ENCODE measurements at places on chromosomes 2 and 18. TPM values are rescaled to one million over a fixed set of nuclear protein-coding genes. Genes with fewer than 3 reads are reported as not detected.

Gene KRTCAP3
- polyA plus RNA-seq = 8.3 TPM

Gene PKDCC
- polyA plus RNA-seq = 290 TPM

Gene RAB11FIP5
- polyA plus RNA-seq = 48.1 TPM

Gene ANKRD30BL
- polyA plus RNA-seq = 0.14 TPM

Gene FOXI3
- polyA plus RNA-seq = 0.20 TPM

Gene NXPH2
- polyA plus RNA-seq = 5.6 TPM

Gene FAHD2B
- 17.5 TPM for polyA plus RNA-seq

- DNase-seq = no peak
Measured at GRCh38 chr2:46530639-46531038, 51.3 kb downstream of the TMEM247 start.

DNA sequence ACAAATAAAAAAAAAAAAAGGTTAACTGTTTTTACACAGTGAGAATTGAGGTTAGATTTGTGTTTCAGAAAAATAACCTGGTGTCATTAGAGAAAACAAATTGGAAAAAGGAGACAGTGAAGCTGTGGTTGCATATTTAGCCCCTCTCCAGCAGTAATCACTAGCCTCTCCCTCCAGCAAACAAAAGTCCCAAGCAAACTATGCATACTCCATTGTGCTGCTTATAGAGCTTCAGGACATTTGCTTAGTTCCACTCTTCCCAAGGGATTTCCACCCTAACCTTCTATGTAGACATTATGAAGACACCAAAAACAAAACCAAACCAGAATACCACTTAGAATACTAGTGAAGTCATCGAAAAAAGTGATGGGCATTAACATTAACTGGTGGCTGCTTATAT lies 534.2 kb upstream of the CDH2 start:
- no peak for DNase-seq

GRCh38 chr2:214315324-214315723 lies 95.5 kb upstream of the VWC2L start:
- no peak for DNase-seq

GRCh38 chr2:16335604-16335930 lies 330.1 kb downstream of the CYRIA start:
- no peak for DNase-seq

DNA sequence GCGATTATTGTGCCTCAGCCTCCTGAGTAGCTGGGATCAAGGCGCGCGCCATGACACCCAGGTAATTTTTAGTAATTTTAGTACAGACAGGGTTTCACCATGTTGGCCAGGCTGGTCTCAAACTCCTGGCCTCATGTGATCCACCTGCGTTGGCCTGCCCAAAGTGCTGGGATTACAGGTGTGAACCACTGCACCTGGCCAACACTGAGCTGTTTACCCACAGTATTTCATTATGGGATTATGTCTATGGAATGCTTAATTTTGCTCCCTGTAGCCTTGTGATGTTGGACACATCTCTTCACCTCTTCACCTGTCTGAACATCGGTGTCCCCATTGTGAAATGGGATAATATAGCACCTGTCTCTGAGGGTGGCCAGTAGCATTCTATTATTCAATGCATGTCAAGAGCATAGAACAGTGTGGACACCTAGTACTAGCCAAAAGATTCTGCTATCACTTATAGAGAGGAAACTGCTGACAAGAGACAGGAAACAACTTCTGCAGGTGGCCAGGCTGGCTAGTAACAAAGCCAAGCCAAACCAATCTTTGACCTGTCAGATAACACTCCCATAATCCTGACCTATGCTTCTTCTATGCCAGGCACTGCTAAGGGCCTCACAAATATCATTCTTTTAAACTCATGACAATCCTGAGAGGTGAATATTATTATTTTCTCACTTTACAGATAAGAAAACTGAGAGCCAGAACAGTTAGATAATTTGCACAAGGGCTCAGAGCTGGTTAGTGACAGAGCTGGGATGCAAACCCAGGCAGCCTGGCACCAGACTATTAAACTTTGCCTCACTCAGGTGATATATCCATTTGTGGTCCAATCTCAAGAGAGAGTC lies 29.4 kb upstream of the REEP1 start:
- DNase-seq = no peak

DNA sequence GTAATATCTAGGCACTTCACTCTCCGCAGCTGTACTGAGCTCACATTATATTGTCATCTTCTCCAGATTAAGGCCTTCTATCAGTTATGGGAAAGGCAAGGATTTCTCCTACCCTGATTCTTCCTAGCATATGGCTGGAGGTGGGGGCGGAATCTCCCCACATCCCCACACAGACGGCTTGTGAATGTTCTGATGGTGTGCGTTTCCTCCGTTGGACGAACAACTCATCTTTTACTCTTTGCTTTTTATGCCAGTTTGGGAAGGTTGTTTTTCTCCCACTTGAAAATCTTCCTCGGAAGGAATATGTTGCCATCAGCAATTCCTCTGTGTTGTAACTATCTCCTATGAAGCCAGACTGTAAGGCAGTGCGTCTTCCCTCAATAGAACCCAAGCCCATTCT lies 24.3 kb downstream of the KLHL29 start:
- no peak for DNase-seq

GRCh38 chr2:2662037-2662846 lies 331.2 kb upstream of the MYT1L start:
- DNase-seq = no peak

DNA sequence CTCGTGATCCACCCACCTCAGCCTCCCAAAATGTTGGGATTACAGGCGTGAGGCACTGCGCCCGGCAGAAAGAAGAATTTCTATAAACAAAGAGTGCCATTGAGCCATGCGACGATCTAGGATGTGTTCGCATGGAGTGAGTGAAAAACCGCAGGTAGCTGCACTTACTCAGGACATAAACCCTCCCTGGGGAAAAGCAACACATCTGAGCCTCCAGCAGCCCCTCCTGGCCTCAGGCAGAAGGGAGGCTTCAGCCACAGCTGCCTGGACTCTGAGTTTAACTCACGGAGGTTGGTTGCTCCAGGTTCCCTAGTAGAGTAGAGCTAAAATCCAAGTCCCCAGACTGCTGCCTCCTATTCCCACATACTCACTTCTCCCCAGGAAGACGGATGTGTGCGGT lies 11.3 kb upstream of the STK25 start:
- no peak for DNase-seq

GRCh38 chr2:33110461-33110860 lies 163.7 kb downstream of the LTBP1 start:
- no peak for DNase-seq

DNA sequence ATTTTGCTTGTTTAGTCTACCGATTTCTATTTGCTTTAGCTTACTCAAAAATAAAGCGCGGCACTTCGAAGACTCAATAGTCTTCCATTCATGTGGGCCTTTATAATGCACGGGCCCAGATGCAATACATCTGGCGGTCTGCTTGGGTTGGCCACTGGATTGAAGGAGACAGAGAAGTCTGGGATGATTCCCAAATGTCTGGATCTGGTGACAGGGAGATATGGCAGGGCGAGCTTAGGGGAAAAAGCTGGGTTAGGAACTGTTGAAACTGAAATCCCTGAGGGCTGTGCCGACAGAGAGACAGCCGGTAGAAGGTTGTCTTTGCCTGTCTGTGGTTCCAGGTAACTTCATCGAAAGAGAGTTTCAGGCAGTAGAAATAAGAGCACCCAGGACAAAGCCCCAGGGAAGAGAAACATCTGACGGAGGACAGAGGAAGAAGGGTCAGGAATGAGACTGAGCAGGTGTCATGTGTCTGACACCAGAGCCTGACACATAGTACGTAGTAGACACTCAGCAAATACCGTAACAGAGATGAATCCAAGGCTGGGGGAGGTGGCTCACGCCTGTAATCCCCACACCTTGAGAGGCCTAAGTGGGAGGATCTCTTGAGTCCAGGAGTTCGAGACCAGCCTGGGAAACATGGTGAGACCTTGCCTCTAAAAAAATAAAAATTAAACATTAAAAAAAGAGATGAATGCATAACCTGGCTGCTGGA lies 13.6 kb downstream of the CLUL1 start:
- DNase-seq = no peak

DNA sequence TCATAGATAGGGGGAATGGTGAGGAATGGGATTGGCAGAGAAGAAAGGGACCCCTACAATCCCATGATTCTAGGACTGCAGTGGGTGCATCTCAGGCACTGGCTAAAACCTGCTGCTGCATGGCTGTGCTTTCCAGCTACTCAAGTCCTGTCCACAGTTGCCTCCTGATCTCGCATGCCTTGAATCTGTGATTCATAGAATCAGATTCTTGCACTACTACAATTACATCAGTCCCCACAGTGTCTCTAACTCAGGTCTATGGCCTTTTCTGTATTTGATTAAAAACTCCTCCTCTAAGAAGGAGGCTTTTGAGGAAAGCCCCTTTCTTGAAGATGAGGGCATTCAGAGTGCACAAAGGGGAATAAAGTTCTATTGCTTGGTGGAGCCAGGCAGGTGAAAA lies 117.4 kb downstream of the LRATD1 start:
- no peak for DNase-seq

DNA sequence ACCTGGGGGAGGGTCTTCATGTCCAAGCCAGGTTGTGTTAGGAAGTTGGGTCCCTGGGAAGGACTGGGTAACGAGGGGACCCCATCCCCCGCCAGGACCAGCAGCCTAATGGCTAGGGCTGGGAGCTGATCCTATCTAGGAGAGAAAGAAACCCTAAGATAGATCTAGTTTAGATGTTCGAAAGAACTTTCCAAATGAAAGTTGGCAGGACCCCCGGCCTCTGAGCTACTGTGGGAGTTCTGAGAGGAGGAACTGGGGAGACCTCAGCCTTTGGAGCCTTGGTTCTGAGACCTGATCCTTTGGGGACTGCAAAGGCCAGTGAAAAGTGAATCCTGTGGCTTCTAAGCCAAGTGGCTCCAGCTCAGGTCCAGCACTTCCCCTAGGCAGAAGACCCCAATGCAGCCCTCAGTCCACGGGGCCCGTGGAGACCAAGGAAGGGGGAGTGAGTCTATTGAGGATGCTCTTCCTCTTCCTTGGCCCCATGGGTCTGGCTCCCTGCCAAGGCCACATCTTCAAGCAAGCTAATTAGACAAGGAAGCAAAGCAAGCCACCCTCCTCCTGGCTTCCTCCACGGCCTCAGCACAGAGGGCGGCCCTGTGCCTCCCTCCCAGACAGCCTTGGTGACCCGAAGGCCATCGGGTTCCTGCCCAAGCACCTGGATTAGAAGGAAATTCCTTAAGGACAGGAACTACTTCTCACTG lies 23.5 kb downstream of the CCT7 start:
- DNase-seq = no peak

DNA sequence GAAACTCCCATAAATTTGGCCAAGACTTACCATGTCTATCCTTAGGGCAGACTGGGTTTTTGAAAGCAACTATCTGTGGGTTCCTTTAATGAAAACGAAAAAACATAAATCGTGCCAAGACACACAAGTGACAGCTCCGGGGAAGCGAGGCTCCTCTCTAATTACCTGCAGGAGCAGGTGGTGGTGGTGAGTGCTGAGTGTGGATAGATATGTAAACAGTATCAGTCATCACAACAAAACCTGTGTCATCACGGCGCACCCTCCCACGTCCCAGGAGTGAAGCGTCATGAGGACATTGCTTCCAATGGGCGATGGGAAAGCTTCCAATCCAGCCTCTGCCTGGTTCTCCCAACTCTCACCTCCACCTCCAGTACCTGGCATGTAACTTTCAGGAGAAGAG lies 31.3 kb downstream of the ACKR3 start:
- DNase-seq = no peak

DNA sequence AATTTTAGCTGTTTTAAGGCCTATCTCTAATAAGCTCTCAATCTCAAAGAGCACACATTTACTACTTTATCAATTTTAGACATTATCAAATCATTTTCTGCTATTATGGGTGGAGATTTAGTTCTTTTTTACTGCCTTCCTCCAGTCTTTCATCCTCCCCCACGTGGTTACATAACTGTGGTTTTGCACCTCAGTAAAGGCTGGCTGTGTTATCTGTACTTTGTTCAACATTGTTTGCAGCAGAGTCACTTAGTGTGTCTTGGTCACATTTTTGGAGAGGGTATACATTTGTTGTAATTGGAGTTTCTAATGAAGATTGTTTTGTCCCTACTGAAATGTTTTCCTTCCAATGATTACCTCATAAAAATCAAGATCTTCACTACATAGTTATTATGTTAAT lies 549.6 kb upstream of the CELF4 start:
- no peak for DNase-seq

- no peak for DNase-seq
Measured at GRCh38 chr2:192026825-192027120, 168.0 kb downstream of the TMEFF2 start.

- no peak for DNase-seq
Measured at GRCh38 chr18:78596794-78597345, 382.7 kb upstream of the SALL3 start.

- no peak for DNase-seq
Measured at GRCh38 chr18:63051928-63052327, 267.6 kb downstream of the BCL2 start.

DNA sequence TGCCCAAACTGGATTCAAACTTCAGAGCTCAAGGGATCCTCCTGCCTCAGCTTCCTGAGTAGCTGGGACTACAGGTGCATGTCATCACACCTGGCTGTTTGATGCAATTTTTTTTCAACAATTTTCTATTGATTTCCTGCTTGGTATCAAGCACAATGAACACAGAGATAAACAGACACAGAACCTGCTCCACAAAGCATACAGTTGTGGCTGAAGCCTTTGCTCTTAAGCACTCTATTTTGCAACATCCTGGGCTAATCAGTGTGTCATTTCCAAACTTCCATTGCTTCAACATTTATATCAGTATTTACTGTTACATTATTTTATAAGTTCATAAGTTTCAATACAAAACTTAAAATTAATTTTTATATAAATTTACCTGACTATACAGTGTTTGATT lies 79.4 kb downstream of the NEB start:
- DNase-seq = no peak

DNA sequence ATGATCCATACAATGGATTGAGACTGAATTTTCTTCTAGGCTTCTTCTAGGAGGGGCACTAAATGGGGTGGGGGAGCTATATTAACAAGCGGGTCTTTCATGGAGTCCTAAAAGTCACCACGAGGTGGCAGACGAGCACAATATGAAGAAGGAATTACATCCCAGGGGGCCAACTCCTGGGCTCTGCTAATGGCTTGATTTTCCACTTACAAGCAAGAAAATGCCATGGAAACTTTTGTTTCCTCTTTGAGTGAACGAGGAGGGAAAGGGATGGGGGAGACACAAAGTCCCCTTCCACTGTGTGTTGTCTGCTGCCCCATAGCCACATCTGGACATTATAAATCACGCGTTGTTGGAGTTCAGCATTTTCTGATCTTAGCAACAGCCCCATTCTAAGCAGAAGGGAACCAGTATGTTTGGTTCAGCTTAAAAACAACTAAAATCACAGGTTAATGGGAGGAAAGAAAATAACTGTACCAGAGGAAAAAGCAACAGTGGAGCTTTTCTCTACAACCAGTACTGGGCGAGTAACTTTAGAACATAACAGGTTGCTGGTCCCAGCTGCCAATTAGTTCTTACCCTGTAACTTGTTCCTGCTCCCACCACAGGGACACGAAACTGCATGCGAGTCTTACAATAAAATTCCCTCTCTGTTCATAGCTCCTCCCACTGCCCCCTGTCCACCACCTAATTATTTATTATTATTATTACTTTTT lies 285.0 kb upstream of the PARD3B start:
- DNase-seq = peak; percentile 56
